ENCODE measurements at places on chromosomes 6 and 20.

GRCh38 chr6:3329393-3330051 lies 70.8 kb downstream of the PSMG4 start:
- DNase-seq, result no peak

GRCh38 chr6:4801491-4802110 lies 25.4 kb downstream of the CDYL start:
- no peak for DNase-seq

- no peak for DNase-seq
Measured at GRCh38 chr20:6783752-6784151, 16.3 kb downstream of the BMP2 start.

DNA sequence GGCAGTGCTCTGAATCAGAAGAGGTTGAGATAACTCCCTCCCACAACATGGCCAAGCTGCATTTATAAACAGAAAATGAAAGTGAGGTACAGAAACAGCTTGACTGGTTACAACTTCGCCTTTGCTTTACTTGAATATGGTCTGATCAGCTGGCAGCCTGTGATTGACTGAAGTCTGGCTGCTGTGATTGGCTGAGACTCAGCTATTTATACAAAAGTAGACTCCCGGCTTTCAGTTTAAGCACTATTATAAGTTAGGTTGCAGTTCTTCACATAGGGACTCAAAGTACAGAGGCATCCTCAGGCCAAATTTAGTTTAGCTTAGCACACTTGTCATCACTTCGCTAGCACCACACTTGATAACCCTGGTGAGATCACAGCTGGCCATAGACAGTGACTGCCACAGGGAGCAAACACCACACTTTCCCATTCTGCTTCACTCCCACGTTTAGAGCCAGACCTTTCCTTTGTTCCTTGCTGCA lies 362.6 kb downstream of the EPM2A start:
- no peak for DNase-seq

DNA sequence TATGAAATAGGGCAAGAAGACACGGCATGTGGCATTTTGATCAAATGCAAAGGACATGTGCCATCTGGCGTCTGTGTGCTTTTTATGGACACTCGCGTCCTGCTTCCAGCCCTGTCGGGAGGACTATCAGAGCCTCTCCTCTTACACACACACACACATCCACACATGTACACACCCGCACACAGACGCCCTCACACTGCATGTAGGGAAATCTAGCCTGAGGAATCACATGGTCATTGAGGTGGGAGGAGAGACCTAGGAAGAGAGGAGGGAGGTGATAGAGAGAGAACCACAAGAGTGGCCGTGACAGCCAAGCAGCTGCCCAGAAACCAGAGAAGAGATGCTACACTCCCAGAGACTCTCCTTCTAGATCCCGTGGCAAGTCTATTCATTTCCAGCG lies 105.9 kb upstream of the CDYL start:
- no peak for DNase-seq

DNA sequence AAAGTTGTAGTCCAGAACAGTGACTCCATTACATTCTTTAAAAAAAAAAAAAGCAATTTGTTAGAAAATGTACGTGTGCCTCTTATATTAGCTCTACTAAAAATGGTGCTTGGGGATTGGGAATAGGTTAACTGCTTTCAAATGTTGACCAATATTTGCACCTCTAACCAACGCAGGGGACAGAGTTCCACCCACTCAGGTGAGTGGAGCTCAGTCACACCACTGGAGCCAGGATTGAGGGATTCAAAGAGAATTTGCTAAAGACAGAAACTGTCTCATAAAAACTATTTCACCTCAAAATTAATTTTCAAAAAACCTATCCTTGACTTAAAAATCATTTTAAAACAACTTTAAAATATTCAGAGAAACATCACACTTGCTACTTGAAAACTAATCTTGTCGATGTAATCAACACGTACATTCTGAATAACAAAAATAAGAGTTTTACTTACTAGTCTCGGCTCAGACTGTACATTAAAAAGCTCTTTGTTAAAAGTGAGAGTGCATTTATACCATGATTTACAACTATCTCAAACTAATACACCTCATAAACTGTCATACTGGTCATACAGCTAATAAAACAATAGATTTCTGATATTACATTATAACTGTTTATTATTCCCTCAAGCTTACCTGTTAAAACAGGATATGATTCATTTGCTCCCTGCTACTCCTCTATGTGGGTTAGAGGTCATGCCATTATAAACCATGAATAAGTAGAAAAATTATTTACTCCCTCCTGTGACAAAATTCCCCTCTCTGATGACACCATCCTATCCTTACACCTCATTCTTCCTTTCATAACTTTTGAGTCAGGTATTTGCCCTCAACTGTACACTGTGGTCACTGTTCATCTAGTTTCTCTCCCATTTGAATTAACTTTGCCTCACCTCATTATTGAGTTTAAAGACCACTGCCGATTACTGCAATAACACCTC lies 88.6 kb downstream of the PDE10A start:
- no peak for DNase-seq

DNA sequence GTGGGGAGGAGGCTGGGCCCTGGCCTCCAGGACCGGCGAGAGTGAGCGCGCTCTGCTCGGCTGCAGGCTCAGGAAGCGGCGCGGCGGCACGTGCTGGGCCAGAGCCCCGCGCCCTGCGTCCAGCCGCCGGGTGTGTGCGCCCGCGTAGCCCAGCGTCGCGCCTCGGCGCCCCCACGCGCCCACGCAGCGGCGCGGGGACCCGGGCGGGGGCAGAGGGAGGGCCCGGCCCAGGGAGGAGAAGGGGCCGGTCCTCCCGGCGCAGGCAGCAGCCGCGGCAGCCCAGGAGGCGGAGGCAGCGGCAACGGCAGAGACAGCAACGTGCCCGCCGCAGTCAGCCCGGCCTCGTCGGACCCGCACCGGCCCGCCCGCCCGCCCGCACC lies at the start of gene EYA2:
EYA2 (plus strand) TSS at position 265 of the 380 bp plus-strand sequence. CDS start 95,168 bp downstream, outside the sequence.
- DNase-seq, result no peak

DNA sequence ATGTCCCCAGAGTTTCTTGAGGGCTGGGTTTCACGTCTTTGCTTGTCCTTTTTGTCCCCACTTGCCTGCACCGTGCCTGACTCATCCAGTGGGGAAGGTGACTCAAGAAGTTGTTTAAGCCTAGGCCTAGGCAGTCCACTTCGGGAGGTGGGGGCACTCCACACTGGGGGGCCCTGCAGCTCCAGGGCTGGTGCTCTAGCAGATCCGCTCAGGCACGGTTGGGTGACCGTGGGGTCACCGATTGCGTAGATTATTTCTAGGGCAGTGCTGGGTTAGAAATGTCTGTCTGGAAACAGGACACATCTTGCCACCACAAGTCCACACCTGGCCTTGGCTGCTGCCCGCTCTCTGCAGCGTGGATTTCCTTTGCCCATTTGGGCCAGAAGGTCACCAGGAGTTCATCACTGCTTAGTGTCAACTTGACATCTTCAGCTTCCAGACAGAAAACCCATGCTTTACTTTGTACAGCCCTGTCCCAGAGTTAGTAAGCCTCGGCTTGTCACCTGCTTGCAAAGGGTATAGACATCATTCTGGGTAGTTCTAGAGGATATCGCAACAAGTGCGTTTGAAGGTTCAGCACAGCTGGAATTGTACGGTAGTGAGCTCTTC lies 13.6 kb upstream of the C20orf144 start:
- DNase-seq, result no peak

DNA sequence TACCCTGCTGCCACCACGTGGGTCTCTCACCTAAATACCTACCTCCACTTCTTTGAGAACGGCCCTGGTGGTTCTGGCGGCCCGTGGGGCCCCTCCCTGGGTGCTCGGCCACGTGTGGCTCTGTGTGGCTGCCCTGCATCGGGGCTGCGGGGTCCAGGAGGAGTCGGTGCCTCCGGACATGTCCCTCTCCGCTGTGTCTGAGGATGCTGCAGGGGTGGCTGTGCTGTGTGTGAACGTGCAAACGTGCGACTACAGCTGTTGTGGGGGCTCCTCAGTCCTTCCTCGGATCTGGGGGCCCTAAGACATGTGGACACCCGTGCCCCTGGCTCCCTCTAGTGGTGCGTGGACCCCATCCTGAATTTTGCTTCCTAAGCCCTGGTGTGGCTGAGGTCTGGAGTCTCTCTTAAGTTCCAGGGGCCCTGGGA lies 691.8 kb downstream of the QKI start:
- DNase-seq, result no peak

- DNase-seq, result no peak
Measured at GRCh38 chr6:11276911-11277274, 44.4 kb upstream of the NEDD9 start.

DNA sequence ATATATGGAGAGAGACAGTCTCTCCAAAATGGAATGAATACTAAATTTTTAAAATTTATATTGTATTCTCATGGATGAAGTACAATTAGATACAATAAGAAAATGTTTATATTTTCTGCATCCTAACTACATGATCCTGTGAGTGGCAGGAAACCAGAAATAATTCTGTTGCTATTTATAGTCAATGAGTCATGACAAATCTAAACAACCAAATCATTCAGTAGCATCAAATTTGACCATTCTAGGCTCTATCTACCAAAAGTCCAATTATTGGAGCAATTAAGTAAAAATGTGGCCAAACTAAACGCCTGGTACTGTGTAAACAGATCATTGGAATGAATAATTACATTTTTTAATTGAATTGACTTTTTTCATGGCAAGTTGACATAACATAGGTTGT lies 959.8 kb downstream of the EPHA7 start:
- DNase-seq, result no peak

GRCh38 chr6:141618180-141618581 lies 514.5 kb upstream of the GJE1 start:
- no peak for DNase-seq

- DNase-seq, result no peak
Measured at GRCh38 chr20:44256961-44257360, 9.9 kb downstream of the GDAP1L1 start.

DNA sequence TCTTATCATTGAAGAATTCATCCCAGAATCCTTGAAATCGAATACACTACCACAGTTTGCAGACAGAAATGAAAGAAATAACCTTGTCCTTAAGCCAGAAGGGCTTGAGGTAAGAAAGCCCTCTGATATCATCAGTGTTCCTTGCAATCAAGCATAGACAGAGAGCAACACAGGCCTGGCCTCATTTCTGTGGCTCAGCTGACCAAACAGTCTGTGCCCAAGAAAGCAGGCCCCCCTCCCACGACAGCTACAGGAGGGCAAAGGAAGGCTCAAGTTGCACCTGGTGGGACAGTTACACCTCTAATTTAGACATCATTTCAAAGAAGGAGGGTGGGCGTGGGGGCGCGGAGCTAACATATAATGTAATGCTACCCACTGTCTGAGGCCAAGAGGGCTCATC lies 21.6 kb downstream of the KIF16B start:
- no peak for DNase-seq

DNA sequence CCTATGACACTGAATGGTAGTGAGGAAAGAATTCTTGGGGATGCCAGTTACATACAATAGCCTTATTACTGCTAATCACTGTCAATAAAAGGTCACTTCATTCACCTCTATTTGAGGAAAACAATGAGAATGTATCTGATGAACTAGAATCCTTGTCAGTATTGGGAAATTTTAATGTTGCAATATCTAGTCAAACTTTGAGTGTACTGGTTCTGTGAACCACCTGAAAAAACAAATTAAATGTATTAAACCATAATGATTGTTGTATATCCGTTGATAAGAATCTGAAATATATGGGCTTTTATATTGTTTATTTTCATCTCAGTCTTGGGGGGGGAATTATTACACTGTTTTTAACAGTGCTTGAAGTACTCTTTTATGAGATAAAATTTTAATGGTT lies 10.6 kb downstream of the TAF11 start:
- DNase-seq, result no peak

- DNase-seq, result no peak
Measured at GRCh38 chr20:50189681-50190250, 864 bp upstream of the CEBPB start.

GRCh38 chr6:120198033-120198432 lies 848.5 kb upstream of the MAN1A1 start:
- DNase-seq, result no peak

GRCh38 chr6:67287566-67287965 lies 1347.5 kb upstream of the ADGRB3 start:
- DNase-seq, result no peak

Data from activated naive CD8-positive, alpha-beta T cell treated with anti-CD3 and anti-CD28 coated beads, Interleukin-2, amount 10 ng/mL, durations not matched to agents 7 days and 5 days (primary cell).